Testis (tissue), 5 donors: ENCODE measurements at places on chromosomes 3 and 15.
A peak's percentile ranks its signal among the peaks of the same experiment; 100 is the strongest.

DNA sequence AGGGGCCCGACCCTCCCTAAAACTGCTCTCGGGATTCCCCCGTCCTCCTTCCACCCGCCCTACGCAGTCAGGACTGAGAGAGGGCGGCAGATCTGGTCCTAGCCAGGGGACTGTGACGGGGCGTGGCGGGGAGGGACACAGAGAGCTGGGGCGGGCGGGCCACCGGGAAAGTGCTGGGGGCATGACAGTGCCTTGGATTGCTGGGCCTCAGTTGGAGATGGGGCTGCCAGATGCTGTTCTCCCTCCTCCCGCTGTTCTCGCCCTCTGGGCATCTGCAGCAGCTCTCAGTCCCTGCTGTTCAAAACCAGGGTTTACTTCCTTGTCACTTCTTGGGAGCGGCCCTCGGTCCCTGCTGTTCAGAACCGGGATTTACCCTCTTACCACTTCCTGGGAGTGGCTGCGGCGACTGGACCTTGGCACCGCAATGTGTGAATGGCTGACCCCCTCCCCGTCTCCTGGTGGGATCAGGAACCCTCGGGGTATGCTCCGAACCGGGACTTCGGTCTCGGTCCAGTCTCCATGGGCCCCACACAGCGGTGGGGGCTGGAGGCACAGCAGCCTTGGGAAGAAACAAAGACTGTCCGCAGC, 1.8 kb upstream of the RPP25 start:
- peak; percentile 54 for DNase-seq

- no peak for DNase-seq
Observed at GRCh38 chr3:5430701-5431100, 243.2 kb downstream of the EDEM1 start.

- DNase-seq: no peak
Observed at GRCh38 chr15:95291898-95292472, 1038.5 kb upstream of the NR2F2 start.

- DNase-seq: no peak
Observed at GRCh38 chr3:102006812-102007485, 157.6 kb downstream of the NFKBIZ start.

DNA sequence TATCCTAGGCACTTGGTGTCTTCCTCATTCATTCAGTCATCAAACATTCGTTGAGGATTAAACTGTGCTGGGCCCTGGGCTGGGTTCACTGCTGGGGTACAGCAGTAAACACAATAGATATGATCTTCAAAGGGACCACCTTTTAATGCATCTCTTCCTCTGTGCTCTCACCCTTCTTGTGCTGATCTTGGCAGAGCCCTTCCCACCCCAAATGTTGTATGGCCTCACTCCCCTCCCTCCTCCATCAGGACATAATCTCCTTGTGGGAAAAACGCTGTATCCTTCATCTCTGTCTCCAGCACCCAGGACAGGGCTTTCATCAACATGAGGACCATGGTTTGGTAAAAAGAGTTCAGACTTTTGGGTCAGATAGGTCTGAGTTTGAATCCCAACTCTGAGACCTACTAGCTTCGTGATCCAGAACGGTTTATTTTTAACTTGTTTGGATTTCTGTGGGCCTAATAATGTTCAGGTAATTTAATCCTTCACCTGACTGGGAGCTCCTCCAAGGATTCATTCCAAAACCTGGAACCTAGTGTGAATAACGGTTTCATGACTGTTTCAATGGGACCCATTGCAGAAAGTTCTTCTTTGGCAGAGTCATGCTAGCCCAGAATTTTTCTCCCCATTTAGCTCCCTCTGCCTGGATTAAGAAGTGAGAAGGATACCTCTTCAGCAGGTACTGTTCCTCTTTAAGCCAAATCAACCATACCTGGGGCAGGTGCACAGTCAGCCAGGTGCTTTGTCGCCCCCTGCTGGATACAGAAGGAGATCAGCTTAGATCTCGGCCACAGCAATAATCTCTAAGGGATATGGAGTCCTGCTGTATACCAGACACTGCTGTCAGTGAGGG, 5.2 kb upstream of the WNT7A start:
- DNase-seq: peak; percentile 76

DNA sequence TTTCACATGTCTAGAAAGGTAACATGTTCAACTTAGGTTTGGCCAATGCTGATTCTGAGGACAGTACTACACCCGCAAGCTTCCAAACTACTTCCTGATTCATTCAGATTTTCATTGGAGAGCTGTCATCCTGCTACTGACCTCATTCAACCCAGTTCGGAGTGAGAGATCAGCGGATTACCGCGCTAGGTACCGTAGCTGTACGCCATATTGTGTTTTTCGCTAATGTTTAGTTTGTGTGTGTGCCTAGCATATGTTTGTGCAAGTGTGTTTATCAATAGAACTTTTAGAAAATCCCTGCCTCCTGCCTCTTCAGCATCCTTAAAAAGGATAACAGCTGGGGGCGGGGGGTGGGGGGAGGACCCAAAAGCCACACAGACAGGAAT, 1.1 kb downstream of the ZBTB20 start:
- peak; percentile 64 for DNase-seq

DNA sequence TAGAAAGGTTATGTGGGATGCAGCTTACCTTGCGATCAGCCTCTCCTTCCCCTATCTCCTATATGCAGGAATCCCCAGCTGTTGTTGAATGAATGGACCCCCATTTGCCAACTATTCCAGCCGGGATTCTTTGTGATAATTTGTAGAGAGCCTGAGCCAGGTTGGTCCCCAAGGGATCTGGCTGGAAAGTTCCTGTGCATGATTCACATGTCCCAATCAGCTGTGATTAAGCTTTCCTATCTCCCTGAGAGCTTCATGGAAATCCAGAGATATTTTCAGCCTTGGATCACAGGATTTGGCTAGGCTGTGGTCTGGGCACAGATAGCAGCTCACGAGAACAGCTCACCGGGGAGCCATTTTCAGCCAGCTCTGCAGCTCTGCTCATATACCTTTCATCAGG, 76.7 kb downstream of the ARNT2 start:
- DNase-seq: peak; percentile 65

DNA sequence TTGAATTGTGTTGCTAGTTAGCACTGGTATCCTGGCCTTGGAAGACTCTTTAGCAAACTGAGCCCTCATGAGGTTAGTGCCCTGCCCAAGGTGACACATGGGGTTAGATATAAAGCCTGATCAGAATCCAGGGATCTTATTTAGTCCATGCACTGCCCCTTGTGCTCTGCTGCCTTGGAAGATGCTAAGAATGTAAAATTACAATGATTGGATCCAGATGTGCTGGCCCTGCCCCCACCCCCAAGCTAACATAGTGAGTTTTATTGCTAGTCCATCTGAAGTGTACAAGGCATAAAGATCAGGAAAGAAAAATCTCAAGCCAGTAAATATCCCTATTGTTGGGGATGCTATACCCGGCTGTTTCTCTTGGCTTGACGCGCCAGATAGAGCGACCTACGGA, 248.1 kb upstream of the C2CD4B start:
- no peak for DNase-seq

GRCh38 chr3:40086890-40087883, 222.3 kb upstream of the EIF1B start:
- no peak for DNase-seq

DNA sequence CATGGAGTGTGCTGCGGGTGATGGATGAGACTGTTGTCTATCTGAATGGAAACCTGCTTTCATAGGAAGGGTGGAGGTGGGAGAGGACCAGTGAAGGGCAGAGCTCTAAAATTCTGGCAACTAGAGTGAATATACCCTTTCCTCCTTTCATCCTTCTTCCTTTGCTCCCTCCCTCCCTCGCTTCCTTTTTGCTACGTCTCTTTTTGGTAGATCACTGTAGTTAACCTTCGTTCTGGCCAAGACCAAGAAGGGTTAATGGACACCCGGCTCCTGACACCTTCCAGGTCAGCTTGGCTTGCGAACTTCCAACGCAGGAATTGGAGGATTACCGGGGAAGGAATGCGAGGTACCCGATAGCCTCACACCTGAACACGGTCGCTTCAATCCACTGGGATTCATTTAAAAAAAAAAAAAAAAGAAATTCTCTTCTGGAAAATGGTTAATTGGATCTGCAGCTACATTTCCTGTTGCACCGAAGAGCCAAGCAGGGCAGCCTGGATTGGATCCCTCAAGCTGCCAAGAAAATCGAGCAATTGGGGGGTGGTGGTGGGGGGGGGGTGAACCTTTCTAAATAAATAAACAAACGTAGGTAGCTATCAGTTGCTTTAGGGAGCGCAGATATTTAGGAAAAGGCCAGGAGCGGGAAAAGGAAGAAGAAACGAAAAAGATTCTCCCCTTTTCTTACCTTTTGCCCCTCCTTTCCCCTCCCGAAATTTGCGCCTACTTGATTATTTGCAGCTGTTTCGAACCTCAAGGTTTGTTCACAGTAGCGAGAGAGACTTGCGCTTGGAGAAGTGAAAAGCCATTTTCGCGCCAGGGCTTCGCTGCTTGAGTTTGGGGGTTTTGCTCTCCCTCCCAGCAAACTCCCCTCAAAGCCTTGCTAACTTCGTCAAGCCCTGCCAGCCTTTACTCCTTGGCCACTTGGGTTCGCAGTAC, 9.5 kb upstream of the NR2F2 start:
- DNase-seq: no peak

- DNase-seq: no peak
Observed at GRCh38 chr3:11245276-11245675, 26.9 kb upstream of the ATG7 start.

GRCh38 chr3:13785351-13785750, 94.5 kb downstream of the WNT7A start:
- DNase-seq: no peak
